ENCODE measurements at places on chromosomes 7 and 10.

- no peak for DNase-seq
Observed at GRCh38 chr10:92419740-92420545, 129.0 kb downstream of the MARCHF5 start.

DNA sequence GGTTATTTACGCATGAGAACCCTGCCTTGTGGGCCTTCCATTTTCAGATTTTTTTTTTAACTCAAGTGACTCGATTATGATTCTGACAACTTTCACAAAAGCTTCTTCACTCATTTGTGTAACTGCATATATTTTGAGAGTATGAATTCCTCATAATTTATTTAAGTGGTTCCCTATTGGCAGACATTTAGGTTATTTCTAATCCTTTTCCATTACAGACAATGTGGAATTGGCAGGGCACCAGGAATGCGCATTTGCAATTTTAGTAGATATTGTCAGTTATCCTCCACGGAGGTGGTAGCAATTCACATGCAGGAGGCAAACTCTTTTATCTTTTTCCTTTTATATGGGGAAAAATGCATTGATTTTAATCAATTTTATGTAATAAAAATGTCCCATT lies 2.5 kb downstream of the TMEM176B start:
- DNase-seq: no peak

- no peak for DNase-seq
Observed at GRCh38 chr7:37462138-37462537, 13.5 kb upstream of the ELMO1 start.

DNA sequence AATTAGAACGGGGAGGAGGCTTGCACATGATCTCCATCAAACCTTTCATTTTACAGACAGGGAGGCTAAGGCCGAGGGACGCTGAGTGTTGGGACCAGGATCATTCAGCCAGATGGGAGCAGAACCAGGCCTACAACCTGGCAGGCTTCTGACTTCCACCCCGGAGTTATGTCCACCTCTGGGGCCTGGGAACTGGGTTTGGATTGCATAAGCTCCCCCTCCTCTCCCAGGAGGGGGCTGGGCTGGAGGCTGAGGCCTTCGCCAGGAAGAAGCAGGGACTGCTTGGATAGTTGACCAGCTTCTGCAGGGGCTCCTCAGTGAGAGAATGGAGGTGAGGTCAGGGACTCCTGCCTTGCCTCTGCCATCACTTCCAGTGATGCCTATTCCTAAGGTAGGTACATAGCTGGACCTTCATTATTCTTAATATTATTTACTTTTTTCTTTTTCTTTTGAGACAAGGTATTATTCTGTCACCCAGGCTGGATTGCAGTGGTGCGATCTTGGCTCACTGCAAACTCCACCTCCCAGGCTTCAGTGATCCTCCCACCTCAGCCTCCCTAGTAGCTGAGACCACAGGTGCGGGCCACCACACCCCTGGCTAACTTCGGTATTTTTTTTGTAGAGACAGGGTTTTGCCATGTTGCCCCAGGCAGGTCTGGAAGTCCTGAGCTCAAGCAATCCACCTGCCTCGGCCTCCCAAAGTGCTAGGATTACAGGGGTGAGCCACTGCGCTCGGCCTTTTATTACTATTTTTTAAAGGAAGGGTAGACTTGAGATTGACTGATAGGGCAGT lies 1.3 kb downstream of the SNX10 start:
- peak; percentile 37 for DNase-seq

DNA sequence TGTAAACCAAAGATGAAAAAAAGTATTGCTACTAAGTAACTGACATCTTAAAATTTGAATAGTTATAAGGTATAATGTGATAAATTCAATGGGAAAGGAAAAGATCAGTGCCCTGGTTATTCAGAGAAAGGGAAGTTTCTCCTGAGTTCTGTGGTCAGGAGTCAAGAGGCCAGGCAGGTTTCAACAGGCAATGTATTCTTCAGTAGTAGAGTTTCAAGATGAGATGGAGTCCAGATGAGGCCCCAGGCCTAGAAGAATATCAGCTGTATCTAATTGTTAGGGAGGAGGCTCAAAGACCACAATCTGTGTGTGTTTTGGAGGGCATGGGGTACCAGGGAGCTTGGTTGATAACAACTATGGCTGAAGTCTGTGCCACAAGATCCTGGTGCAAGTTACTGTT lies 101.4 kb upstream of the DLX6 start:
- DNase-seq: no peak

- DNase-seq: no peak
Observed at GRCh38 chr7:39336442-39336841, 229.8 kb upstream of the YAE1 start.

GRCh38 chr10:82883603-82884002 lies 1008.6 kb downstream of the NRG3 start:
- DNase-seq: no peak

DNA sequence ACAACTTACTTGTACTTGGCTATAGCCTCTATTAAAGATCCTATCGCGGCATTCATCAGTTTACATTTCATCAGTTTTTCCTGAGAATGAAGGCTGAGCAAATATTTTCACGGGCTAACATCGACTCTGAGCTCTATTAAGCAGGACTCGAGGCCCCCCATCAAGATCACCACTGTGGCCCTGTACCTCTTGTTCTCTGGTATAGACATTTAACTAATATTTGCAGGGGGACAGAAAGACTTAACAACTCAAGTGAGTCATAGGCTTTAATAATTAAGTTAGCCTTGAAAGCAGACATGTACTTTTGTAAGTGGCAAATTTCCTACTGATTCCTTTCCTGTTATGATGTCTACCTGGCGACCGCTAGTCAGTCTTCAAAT lies 45.4 kb downstream of the DOCK4 start:
- no peak for DNase-seq

DNA sequence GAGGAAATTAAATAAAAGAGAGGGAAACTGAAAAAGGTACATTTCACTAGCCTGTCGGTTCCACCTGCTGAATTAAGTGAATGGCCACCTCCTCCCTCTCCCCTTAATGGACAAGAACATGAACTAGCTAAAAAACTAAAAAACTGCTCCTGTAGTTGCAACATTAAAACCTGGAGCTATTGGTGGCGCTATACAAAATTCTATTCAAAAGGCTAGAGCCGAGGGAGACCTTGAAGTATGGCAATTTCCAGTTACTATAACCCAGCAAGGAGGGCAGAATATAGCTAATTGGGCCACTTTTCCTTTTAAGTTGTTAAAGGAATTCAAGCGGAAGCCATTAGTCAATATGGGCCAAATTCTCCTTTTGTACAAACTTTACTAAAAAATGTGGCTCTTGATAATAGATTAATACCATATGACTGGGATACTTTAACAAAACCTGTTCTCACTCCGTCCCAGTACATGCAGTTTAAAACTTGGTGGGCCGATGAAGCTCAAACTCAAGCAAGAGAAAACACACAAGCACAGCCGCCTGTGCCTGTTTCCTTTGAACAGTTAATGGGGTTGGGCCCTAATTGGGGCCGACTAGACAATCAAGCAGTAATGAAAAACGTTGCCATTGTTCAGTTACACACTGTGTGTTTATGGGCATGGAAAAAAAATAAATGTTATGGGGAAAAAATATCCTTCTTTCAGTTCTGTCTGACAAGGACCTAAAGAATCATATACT lies 6.5 kb upstream of the CHST3 start:
- no peak for DNase-seq

GRCh38 chr7:7640221-7641128 lies at the start of gene UMAD1:
UMAD1 (plus strand) TSS chr7:7640752; CDS start chr7:7673372, 32,620 bp downstream.
- DNase-seq: peak; percentile 99

DNA sequence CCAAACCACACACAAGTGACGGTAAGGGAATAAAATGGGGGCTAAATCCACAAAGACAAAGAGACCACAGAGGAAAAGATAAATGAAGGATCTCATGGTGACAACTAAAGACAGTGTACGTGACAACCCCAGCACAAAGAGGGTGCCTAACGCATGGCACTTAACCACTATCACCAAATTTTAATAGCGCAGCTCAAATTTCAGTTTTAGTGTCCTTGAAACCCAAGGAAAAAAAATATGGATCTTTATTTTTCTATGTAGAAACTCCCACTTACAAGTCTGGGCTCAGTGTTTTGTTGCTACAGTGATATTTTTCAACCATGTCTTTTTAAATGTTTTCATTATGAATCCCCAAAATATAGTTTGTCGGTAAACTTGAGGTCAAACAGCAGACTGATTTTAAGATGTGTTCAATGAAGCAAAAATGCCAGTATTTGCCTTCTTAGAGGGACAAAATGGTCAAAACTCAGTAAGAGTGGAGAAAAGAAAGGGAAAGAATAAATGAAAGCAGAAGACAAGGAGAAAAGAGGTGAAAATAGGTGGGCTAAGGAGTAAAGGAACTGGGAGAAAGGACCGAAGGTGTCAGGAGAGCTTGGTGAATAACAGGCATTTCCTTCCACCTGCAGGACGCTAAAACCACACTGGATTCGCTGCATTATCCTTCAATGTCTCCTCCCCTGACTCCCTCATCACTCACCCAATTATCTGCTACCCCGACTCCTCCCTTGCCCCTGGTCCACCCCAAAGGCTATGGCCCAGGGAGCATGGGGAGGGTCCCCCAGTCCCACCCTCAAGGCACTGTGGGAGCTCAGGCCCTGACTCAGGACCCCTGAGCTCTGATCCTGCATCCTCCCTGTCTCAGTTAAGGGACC lies 3.5 kb downstream of the ASB13 start:
- no peak for DNase-seq

GRCh38 chr7:55133630-55134358 lies 115.0 kb downstream of the EGFR start:
- no peak for DNase-seq

- no peak for DNase-seq
Observed at GRCh38 chr10:123229927-123230630, 75.9 kb downstream of the BUB3 start.

DNA sequence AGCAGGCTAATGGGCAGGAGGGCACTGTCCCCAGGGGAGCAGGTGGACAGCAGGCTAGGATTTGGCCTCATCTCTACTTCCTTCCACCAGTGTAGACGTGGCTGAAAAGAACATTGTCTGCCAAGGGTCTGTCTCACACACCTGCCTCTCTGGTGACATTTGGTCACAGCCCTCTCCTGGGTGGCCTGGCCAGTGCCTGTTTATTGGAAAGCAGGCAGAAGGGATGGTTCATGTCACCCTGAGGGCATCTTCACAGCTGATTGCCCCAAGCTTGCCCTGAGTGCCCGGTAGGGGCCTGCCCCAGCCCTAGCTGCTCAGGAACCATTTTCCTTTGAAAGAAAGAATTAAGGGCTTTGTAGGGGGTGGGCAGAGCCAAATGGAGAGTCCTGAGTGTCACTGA lies 138.7 kb downstream of the C10orf105 start:
- DNase-seq: no peak
